ENCODE measurements at places on chromosomes 16 and 17.

- no peak for DNase-seq
These were observed 13.7 kb upstream of the CD300E start for GRCh38 chr17:74637265-74637664.

DNA sequence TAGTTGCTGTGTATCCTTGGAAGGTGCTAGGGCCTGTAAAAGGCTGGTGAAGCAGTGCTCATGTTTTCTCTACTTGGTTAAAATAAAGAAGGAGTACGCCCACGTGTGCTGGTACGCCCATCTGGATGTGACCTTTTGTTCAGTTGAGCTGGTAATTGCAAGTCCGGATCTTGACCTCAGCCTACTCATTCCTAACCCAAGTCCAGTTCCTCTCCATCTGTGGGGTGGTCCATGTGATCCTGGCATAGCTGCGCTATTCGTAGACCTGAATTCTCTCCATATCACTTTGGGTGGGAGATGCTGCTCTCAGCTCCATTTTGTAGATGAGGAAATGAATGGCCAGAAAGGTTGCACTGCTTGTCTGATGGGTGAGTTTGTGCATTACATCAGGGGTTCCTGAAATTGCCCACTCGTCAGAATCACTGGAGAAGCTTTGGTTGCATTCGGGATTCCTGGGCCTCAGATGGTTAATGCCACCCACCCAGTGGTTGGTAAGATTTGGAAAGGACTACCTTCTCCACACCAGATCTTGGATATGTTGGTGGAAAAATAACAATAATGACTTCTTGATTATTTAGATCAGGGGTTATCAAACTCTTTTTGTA, 328.8 kb downstream of the CPPED1 start:
- no peak for DNase-seq

DNA sequence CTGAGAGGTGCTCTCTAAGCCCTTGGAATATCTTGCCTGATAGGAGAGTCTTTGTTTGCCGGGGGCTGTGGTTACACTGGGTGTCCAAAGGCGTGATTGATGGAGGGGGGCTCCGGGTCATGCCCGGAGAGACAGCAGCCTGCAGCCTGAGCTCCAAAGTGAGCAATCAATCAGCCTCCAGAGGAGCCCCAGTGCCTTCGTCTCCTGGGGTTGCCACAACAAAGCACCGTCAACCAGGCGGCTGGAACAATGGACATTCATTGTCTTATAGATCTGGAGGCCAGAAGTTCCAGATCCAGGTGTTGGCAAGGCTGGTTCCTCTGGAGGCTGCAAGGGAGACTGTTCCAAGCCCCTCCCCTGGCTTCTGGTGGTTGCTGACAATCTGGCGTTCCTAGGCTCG, 24.0 kb upstream of the GINS2 start:
- DNase-seq = no peak

DNA sequence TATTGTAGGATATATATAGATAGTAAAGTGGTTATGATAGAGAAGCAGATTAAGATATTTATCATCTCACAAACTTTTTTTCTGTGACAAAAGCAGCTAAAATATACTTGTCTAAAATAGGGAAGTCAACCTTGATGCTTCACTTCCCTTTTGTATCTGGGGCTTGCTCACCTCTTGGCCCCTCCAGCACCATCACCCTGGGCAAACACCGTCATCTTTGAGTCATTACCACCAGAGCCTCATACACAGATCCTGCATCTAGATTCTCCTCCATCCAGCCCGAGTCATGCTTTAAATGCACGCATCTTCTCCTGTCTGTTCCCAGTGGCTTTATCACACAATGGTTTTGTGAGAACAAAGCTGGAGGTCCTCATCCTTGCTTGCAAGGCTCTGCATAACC, 1062.7 kb upstream of the EEF2KMT start:
- DNase-seq = no peak

DNA sequence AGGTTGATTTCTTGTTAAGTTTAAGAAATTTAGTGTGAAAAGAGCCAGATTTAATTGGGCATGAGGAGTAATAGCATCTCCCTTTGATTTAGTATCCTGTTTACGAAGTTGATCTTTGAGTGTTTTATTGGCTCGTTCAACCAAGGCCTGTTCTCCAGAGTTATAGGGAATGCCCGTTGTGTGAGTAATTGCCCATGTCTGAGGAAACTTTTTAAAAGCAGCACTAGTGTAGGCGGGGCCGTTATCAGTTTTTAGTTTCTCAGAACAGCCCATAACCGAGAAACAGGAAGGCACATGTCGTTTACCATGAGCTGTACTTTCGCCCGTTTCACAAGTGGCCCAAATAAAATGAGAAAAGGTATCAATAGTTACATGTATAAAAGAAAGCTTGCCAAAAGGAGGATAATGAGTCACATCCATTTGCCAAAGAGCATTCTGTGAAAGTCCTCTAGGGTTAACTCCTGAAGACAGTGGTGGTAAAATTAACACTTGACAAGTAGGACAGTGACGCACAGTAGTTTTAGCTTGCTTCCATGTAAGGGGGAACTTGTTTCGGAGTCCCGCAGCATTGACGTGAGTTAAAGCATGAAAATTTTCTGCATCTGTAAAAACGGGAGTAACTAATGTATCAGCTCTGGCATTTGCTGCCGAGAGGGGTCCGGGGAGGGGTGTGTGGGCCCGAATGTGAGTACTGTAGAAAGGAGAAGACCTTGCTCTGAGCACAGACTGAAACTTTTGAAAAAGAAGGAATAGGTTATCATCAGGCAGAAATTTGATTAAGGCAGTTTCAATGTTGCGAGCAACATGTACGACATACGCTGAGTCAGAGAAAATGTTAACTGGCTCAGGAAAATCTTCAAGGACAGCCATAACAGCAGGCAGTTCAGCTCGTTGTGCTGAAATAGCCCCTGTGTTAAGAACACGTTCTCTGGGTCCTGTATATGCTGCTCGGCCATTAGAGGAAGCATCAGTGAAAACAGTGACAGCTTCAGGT, 18.5 kb upstream of the KCTD5 start:
- DNase-seq = no peak

DNA sequence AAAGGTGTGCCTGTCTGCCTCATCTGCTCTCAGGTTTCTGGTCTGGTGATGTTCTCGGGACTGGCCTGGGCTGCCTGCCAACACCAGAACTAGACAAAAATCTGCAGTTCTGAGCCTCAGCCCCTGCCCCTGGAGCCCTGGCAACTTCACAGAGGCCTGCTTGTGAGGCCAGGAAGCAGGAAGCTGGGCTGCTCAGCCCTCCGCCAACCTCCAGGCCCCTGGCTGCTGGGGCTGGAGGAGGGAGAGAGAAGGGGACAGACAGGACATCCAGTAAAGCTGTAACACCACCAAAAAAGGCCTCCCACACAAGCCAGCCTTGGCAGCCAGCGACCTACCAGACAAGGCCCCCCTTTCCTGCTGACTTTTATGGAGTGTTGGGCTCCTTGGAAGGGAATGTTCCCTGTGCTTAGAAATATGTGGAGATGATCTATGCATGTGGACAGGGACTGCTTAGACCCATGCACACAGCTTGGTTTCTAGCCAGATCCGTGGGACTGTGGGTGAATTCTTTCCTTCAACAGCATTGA, 157.6 kb downstream of the XYLT1 start:
- no peak for DNase-seq

DNA sequence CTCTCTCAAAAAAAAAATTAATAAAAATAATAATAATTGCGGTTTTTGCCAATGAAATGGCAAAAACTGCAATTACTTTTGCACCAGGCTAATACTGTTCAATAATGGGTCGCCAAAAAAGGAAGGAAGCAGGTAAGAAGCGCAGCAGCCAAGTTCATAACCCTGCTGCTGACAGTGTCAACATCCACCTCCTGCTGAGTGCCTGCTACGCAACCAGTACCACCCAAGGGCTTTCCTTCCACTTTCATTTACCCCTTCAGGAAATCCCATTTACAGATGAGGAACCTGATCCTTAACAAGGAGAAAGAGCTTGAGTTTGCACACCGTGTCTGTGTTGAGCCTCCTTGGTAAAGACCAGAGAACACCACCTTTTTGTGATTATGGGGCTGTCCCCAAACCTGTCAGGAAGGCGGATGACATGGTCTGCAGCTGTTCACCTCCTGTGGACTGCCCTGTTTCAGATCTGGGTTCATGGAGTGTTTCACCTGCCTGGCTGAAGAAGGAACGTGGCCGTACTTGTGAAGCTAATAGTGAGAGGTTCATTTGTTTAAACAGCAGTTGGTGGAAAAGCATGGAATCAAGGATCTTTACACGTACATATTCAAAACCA, 378.0 kb downstream of the SLC39A11 start:
- no peak for DNase-seq

DNA sequence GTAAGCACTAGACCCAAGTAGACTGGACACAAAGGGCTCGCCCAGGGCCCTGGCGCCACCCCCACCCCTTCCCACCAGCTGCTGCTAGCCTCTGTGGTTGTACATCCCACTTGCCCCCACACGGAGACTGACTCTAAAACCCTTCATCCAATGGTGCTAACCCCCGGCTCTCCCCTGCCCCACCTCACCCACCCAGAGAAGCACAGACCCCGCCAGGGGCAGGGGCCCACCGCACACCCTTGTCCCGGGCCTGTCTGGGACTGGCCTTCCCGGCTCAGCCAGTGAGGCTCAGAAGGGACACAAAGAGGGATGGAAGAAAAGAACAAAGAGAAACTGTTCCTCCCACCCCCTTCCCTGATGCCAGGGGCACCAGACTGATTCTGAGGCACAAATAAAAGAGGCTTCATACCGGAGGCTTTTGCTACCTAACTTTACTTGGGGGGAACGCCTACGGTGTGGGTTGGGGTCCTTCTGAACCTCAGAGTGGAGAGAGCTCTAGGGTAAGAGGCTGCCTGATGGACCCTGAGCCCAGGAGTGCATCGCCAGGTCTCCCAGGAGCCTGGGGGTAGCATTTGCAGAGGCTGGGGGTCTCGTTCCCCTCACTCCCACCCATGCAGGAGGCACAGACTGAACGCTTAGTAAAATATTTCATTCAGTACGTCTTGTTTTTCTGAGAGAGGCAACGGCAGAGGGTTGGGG, 8.2 kb downstream of the CORO6 start:
- DNase-seq = no peak

- DNase-seq = no peak
These were observed 2.7 kb downstream of the MAP3K14 start for GRCh38 chr17:45313996-45314740.

- DNase-seq = no peak
These were observed 2.6 kb downstream of the CACNA1G start for GRCh38 chr17:50563092-50563511.

Measured in GM18507 (cell line).